ENCODE measurements at places on chromosomes 1 and 21.

DNA sequence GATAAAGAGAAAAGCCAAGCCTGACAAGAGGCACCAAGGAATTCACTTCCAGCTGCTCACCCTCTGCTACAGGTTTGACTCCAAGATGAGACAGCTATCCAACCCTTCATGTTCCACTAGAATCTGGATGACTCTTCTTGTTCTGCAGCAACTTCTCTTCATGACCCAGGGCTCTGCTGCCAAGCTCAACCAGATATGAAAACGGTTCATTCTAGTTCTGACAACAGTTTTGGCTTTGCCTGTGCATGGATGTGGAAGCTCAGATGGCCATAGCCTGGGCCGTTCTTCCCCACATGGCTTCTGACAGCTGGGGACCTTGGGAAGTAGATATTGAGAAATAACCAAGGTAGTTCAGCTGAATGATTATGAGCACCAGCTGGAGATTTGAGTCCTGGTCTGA is 13.7 kb downstream of the PI4KB start:
- no peak for DNase-seq

- DNase-seq = no peak
These were observed 12.5 kb downstream of the TRMT1L start for GRCh38 chr1:185144233-185144632.

DNA sequence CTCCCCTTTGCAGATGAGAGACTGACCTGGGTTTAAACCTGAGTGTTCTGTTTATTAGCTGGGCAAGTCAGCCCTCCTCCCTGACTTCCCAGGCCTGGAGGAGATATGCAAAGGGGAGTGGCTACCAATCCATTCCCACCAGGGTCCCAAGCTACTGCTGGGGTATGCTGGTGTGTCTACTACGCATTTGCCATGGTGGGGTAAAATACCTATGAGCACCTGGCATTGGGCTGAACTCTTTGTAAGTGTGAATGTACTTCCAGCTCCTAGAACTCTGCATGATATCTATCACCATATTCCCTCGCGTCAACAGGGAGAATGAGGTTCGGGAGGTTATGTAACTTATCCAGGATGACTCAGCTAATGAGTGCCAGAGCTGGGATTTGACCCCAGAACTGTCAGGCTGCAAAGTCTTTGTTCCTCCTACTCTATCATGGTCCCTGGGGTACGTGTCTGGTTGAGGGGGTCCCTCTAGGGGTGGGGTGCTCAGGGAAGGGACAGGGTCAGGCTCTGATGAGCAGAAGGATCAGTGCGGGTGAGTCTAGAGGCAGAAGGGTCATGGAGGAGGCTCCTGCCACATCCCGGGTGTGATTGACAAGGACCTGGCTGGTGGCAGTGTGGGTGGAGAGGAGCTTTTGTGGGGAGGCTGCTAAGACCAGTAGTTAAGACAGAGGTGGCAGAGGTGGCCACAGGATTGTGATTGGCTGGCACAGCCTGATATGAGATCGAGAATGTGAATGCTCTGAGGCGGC is 16.7 kb downstream of the AMPD2 start:
- DNase-seq = no peak

GRCh38 chr1:101953623-101954022 is 43.1 kb downstream of the OLFM3 start:
- DNase-seq = no peak

DNA sequence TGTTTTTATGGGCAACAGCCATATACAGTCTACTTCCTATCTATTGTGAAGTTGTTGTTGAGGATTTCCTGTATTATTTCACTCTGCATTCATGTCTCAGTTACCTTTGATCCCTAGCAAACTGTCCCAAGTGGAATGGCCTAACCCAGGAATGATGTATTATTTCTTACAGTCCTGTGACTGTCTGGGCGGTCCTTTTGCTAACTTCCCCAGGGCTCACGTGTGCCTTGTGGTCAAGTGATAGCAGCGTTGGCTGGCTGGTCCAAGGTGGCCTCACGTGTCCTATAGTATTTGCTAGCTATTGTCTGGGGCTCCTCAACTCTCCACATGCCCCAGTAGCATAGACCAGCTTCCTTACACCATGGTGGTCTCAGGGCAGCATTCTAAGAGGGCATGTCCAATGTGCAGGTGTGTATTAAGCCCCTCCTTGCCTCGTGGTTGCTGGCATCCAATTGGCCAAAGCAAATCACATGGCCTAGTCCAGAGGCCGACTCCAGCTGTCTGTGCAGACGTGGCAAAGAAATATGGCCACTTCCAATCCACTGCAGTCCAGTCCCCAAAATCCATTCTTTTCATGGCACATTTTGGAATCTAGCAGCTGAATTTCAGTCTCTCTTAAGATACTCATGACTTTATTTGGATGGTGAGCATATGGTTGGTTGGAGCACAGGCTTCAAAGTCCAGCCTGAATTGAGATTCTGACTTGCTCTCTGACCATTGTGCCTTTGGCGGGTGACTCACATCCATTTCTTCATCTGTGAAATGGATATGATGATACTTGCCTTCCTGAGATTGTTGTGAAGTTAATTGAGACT is 94.1 kb downstream of the GALNT2 start:
- no peak for DNase-seq

DNA sequence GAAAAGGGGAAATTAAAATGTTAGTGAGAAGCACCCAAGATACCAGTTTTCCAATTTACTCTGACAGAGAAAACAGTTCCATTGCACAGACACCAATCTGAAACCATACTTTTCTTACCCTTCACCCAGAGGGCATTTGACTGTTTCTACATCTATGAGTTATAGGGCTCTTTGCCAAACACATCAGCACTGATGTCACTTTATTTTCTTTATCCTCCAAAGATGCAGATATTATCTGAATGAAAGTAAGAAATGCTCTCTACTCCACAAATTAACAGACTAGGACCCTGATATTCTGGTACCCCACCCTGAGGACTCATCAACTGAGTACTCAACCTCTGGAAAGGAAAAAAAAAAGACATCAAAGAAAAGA is 24.2 kb upstream of the PEX19 start:
- DNase-seq = no peak

DNA sequence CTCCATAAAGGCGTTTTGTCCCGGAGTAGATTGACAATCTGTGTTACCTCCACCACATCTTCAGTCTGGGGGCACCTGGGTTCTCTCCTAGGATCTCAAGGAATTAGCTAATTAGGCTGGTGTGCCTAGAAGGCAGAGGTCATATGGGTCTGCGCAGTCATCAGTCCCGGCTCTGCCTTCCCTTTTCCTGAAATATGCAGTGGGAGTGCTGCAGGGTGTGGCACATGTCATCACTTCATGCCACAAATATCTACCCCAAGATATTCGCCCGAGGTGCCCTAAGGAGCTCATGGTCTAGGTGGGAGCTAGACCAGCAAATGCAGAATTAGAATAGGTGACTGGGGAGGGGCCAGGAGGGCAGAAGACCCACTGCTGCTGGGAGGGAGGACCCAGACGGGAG is 42.9 kb downstream of the ACTL8 start:
- DNase-seq = no peak
